ENCODE measurements at places on chromosomes 3 and 15. TPM values are rescaled to one million over a fixed set of nuclear protein-coding genes. Genes with fewer than 3 reads are reported as not detected.
A peak's percentile ranks its signal among the peaks of the same experiment; 100 is the strongest.

DNA sequence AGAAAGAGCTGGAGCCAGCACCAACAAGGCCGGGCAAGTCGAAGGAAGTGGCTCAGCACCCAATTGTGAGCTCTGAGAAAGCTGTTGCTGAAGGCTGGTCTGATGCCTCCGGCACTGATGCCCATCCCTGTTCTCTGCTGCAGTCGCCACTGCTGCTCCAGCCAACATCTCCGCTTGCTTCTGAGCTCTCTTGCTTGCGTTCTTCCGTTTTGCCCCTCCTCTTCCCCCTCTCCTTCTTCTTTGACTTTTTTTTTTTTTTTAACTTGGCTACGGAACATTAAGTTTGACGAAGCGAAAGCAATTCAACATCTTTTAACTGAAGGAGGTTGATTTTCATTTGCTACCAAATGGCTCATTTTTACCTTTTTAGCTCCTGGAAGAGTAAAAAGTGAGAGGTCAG is 442.9 kb downstream of the MCTP2 start:
- DNase-seq: no peak

GRCh38 chr3:127177226-127177625 is 15.7 kb upstream of the PRR23E start:
- DNase-seq: no peak

DNA sequence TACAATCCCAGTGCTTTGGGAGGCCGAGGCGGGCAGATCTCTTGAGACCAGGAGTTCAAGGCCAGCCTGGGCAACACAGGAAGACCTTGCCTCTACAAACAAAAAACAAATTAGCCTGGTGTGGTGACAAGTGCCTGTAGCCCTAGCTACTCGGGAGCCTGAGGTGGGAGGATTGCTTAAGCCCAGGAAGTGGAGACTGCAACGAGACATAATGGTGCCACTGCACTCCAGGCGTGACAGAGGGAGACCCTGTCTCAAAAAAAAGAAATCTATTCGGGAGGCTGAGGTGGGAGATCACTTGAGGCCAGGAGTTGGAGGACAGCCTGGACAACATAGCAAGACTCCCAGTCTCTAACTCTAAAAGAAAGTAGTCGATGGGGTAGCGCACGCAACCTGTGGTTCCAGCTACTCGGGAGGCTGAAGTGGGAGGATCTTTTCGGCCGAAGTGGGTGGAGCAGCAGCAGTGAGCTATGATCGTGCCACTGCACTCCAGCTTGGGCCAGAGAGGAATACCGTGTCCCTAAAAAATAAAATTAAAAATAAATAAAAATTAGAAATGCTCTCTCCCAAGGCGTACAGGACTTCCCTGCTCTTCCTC is 775 bp downstream of the C3orf33 start:
- DNase-seq: no peak

- peak; percentile 66 for DNase-seq
Observed at GRCh38 chr15:98907927-98908471, 99.6 kb downstream of the PGPEP1L start.

GRCh38 chr3:39333607-39334006 is 4.1 kb downstream of the CCR8 start:
- no peak for DNase-seq

DNA sequence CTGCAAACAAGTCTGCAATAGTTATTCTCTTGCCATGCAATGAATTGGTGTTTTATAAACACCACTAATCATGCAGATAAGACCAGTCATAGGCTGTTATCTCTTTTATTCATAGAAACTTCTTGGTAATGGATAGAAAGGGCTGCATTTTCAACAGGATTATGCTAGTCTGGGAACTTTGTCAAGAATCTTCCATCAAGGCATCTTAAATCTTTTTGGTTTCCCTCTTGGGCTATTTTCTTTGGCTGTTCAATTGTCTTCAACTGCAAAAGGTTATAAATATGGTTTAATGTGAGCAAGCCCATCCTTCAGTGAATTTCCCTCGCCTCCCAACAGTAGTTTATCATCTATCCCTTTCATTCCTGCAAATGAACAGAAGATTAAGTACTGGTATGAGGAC is 59.0 kb upstream of the MINAR1 start:
- no peak for DNase-seq

GRCh38 chr3:112115806-112116383 is 17.2 kb downstream of the GCSAM start:
- DNase-seq: no peak

DNA sequence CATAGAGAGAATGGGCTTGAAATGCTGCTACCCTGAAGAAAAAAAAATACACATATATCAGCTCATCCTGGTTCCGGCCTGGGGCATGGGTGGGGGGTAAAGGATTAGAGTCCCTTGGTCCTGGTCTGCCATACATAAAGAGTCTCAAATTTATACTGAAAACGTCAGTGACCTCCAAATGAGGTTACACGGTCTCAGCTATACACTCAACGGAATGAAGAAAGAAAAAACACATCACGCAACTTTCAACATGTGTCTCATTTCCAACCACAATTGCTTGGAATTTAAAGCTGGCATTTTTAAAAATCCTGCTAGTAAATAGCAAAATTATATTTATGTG is 612.8 kb downstream of the MCTP2 start:
- DNase-seq: no peak

DNA sequence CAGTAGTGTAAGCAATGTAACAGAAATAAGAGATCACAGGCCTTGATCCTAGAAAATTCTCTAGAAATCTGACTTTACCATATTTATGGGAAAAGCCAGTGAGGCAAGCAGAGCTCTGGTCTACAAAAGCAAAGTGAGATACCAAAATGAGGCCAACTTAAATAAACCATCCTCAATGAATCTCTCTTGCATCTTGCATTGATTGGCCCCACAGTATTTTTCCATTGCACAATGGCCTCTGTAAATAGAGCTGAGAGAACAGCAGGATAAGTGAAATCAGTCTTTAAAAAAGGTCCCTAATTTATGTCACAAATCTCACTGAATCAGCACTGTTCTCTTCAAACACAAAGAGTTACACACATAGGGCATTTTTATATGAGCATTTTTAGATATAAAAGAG is 8.9 kb downstream of the CFAP20DC start:
- no peak for DNase-seq

DNA sequence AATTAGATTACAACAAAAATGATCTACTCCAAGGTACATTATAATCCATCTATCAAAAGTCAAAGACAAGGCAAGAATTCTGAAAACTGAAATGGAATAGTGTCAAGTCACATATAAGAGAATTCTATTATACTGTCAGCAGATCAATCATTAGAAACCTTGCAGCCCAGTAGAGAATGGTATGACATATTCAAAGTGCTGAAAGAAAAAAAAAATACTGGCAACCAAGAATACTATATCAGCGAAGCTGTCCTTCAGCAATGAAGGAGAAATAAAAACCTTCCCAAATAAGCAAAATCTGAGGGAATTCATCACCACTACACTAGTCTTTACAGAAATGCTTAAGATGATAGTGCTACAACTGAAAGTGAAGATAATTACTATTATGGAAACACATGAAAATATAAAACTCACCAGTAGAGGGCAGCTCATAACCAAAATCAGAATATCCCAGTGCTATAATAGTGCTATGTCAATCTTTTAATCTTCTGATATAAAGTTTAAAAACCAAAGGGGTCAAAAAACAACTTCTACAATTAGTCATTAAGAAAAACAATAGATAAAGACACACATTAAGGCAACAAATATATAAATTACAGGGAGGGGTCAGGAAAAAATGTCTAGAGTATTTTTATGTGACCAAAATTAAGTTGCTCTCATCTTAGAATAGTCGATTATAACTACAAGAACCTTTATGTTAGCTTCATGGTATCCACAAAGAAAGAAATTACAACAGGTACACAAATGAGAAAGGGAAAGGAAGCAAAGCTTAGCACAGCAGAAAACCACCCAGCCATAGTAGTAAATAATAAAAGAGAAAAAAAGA is 190.7 kb upstream of the CNTN6 start:
- no peak for DNase-seq

- DNase-seq: no peak
Observed at GRCh38 chr15:77557144-77557543, 75.6 kb downstream of the LINGO1 start.

CNOT10 gene
- 52.4 TPM for total RNA-seq

INSYN1 gene
- 2.0 TPM for total RNA-seq

PLCH1 gene
- 3.2 TPM for total RNA-seq

GXYLT2 gene
- 2.8 TPM for total RNA-seq

CPB1 gene
- total RNA-seq: not detected

SKOR1 gene
- not detected for total RNA-seq
